Mesothelial cell of epicardium (in vitro differentiated cells): ENCODE measurements at places on chromosomes 3 and 15.

- no peak for DNase-seq
Observed at GRCh38 chr3:17775073-17775472, 32.6 kb upstream of the TBC1D5 start.

- DNase-seq: no peak
Observed at GRCh38 chr3:36482880-36483279, 102.6 kb downstream of the STAC start.

GRCh38 chr3:147945968-147946519 lies 536.9 kb downstream of the ZIC1 start:
- DNase-seq: no peak

- no peak for DNase-seq
Observed at GRCh38 chr3:158642474-158643210, 1.7 kb upstream of the GFM1 start.

- DNase-seq: no peak
Observed at GRCh38 chr3:2920103-2920502, 190.1 kb downstream of the IL5RA start.

DNA sequence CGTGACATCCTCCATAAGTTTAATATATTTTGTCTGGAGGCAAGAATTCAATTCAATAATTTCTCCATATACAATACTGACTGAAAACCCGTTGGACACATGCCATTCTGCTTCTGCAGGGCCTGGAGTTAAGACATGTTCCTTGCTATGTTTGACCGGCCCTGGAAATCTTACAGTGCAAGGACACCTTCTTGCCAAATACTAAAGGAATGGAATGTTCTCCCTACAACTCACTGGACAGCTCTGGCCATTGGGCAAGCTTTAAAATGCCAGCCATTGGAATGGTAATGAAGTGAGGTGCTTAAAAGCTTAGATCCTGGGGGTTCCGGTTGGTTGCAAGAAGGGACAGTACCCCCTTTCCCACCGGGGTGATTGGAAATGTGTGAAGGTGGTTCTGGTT lies 329.8 kb upstream of the PROK2 start:
- DNase-seq: no peak

DNA sequence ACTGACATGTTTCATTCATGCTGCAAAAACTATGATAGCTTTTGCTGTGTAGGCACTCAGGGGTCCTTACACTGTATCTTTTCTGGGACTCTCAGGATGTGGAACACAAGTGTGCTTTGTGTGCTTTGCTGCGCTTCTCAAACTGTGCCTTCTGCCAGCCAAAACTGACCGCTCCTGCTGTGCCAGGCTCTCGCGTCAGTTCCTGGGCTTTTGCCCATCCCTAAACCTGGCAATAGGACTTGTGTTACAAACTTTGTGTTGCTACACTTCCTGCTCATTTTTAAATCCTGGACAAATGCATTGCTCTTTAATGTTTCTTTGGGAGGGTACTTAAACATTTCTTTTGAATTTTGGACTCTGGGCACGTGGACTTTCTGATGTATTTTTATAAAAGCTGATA lies 60.3 kb downstream of the DIPK2A start:
- DNase-seq: no peak

GRCh38 chr3:181239441-181239840 lies 249.9 kb upstream of the DNAJC19 start:
- DNase-seq: no peak

- DNase-seq: no peak
Observed at GRCh38 chr3:72891053-72891855, 3.4 kb downstream of the GXYLT2 start.

DNA sequence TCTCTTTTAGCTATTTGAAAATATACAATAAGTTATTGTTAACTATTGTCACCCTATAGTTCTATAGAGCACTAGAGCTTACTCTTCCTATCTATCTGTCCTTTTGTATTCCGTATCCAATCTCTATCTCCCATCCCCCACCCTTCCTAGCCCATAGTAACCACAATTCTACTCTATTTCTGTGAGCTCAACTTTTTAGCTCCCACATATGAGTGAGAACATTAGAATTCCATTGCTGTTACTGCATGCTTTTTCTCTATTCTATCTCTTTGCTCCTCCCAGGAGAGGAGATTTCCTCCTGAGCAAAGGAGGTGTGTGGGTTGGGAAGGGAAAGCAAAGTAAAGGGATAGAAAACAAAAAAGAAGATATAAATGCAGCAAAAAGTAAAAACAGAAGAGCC lies 105.6 kb upstream of the SLC4A7 start:
- DNase-seq: no peak

DNA sequence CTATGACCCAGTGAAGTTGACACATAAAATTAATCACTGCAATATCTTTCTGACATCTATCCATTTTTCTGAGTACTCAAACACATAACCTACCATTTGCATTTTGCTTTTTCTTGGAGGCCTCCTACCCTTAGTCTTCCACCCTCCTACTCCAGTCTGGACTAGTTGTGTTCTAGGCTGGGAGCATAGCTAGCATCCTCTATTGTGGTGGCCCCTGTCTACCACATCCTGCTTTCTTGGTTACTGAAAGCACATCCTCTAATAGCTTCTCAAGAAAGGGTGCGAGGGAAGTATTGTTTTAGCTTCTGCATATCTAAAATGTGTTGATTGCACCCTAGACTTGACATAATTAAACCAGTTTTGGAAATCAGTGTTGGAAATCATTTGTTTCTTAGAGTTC lies 176.5 kb downstream of the THSD4 start:
- DNase-seq: no peak

DNA sequence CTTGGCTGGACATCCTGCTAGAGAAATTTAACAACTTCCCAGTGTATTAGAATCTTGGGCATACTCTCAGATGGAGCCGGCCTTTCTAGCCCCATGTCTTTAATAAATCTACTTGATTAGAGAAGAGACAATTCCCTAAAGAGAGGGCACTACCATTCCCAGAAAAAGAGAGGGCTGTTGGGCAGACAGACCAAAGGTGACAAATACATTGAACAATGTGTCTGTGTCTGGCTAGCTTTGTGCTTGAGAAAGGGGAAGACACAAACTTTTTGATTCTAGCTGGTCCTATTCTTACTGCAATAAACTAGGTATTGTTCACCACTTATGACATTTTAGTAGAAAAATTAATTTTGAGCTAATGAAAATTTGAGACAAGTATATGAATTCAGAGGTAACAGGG lies 57.7 kb downstream of the DUT start:
- DNase-seq: no peak

DNA sequence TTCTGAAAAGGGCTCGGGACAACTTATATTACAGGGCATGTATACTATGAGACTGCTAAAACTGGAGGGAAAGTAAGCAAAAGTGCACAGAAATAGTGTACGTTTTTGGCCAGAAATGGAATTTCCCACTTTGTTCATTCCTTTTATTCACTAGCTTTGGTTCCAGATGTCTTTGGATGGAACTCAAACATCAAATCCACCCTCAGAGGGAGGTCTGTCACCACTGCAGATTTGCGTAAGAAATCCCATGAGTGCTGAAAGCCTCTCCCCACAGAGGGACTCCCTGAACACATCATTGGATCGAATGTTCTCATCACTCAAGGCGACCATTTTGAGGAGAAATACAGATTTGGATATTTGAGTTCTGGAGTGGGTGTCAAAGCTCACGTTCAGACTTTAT lies 71.6 kb downstream of the FEM1B start:
- no peak for DNase-seq

- DNase-seq: no peak
Observed at GRCh38 chr3:141348837-141349236, 19.5 kb upstream of the ZBTB38 start.

DNA sequence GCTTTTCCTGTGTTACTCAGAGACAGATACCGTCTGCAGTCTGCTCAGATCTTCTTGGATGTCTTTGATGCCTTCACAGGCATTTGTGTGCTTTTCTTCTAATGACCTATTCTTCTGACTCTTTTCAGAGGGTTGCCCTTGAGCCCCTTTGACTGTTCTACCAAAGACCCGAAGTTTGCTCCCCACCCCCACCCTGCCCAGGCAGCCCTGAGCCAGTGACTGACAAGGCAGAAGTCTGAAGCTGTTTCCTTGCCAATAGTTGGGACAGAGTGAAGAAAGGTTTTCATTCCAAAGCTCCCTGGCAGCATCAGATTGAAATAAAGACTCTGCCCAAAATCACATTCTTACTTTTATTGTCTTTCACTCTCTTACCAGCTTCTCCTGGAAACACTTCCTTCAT lies 9.0 kb upstream of the ATP13A5 start:
- DNase-seq: no peak

GRCh38 chr15:101276501-101277037 lies 716 bp downstream of the SELENOS start:
- no peak for DNase-seq

- no peak for DNase-seq
Observed at GRCh38 chr15:60964527-60964926, 264.6 kb downstream of the RORA start.

GRCh38 chr15:93982226-93982727 lies 249.1 kb upstream of the MCTP2 start:
- DNase-seq: no peak

- no peak for DNase-seq
Observed at GRCh38 chr3:68986496-68987208, 26.8 kb downstream of the EOGT start.

DNA sequence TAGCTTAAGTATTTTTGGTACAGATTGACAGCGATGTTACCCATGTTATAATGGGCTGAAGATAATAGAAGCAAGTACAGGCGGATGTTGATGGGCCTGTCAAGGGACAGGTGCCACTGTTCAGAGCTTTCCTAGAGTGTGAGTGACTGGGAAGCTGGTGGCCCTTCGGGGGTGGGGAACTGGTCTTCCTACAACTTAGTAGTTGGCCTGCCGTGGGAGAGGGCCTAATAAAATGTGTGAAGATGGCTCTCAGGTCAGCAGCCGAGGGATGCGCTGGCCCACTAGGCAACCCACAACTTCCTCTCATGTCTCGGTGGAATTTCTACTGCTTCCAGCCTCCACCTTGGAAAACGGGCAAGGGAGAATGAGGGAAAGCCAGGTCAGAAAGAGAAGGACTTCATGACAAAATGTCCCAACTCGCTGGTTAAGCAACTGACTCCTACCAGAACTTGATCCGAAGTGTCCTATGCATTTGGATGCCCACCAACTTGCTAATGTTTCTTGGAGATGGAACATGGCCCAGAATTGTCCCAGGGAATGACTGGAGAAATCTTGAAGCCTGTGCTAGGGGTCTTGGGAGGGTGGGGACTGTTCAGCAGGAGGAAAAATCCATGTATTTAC lies 1.4 kb downstream of the GYG1 start:
- DNase-seq: no peak

GRCh38 chr3:24586920-24587319 lies 92.3 kb upstream of the THRB start:
- no peak for DNase-seq

- no peak for DNase-seq
Observed at GRCh38 chr3:167480748-167481147, 6.9 kb upstream of the SERPINI2 start.

DNA sequence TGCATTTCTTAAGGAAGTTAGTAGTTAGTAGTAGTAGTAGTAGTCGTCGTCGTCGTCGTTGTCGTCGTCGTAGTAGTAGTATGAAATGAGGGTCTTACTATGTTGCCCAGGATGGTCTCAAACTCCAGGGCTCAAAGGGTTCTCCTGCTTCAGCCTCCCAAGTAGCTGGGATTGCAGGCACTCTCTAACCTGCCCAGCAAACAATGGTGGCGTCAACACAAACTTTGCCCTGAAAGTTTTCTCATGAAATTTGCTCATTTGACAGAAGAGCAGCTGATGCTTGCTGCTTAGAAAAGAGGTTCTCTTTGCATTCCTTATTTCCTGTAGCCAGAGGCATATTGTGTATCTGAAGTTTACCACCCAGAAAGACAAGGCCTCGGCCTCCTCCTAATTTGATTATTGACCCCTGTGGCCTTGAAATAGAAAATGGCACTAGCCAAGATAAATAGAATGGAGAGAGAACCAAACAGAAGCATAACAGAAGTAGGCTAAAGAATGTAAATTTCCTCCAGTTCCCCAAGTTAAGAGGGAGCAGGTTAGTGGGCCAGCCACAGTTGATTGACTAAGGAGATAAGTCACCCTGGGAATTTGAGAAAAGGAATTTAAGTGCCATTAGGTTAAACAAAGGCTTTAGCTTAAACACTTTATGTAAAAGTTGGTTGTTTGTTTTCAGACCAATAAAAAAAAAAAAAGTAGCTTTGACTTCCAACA lies 166.2 kb upstream of the ROBO2 start:
- DNase-seq: no peak

DNA sequence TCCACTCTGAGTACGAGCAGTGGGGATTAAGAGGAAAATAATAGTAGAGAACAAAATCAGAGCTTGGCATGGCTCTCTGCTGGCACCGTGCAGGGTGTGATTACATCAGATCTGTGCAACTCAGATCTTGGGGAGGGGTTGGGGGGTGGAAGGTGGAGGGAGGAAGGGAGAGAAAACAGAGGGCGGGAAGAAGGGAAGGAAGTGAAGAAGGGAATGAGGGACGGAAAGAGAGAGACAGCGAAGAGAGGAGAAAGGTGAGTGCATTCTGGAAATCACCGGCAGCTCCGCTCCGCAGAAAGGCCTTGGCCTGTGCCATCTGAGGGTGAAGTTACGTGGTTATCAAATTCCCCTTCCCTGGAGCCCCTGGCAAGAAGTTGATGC lies 31.0 kb upstream of the ADAMTS17 start:
- DNase-seq: no peak

DNA sequence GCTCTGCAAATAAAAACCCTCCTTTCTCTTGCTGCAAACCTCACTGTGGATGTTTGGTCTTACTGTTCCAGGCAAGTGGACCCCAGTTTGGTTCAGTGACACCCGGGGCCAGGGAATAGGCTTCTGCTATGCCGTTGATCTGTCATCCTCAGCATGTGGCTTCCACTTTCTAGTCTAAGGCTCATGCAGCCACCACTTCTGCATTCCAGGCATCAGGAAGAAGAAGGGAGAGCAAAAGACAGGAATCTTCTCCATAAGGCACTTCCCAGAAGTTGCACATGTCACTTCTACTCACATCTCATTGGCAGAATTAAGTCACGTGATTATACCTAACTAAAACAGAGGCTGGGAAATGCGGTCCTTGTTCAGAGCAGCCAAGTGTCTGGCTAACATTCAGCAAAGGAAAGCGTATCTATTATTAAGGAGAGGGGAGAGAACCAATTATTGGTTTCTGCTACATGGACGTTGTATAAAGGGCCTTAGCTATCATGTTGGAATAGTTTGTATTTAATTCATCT lies 173.6 kb upstream of the PFN2 start:
- no peak for DNase-seq

- DNase-seq: no peak
Observed at GRCh38 chr3:190180268-190180667, 59.6 kb upstream of the P3H2 start.

DNA sequence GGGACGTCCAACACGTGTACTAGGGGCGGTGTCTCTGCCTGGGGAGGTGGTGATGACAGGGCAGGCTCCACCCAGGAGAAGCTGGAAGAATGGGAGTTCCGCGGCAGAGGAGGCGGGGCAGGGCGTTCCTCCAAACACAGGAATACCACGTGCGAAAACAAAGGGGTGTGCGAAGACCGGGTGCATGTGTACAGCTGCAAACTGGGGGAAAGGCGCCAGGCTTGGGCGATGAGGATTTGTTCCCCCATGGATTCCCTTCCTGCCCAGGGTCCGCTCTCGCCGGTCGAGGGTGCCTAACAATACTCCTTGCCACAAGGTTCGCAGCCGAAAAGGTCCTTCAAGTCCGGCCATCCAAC lies 500 bp upstream of the ZSCAN2 start:
- DNase-seq: peak; percentile 22

- no peak for DNase-seq
Observed at GRCh38 chr15:94253742-94254141, 22.4 kb downstream of the MCTP2 start.
